ENCODE measurements at places on chromosomes 5 and 9. TPM values are rescaled to one million over a fixed set of nuclear protein-coding genes. Genes with fewer than 3 reads are reported as not detected.

The FCN2 gene
- not detected for total RNA-seq

The INSL4 gene
- not detected for total RNA-seq

The IL31RA gene
- not detected for total RNA-seq

- no peaks in the 10 kb centered on the region for H3K27me3 ChIP-seq
- H3K36me3 ChIP-seq = no peaks in the 10 kb centered on the region
- no peak for DNase-seq
- no peaks in the 10 kb centered on the region for H3K4me1 ChIP-seq
- no peak overlapping the region for H3K27ac ChIP-seq
These were observed 40.3 kb downstream of the CCDC125 start for GRCh38 chr5:69292306-69292705.

DNA sequence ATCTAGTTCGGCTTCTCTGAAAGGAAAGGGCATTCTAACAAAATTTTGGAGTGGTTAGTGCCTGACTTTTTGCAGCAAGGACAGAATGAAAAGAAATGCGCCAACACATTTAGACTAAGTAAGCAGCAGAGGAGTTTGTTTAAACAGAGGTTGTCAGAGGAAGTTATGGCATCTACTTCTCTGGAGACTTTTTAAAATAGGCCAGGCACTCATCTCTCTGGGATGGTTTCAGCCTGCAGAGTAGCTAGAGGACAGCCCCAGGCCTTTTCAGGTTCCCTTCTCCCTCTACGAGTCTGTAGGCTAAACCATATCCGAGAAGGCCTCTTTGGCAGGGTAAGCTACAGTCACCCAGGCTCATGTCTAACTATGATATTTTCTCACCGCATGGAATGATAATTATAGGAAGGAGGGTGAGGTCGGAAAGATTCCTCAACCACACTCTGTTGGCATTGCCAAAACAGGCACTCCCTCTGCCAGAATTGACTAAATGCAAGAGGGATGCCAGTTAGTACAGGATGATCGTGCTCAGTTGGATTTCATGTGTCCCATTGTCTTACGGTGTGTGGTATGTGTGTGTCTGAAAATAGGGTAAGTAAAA, 1.4 kb upstream of the CTXN3 start:
- H3K27me3 ChIP-seq = no peaks in the 10 kb centered on the region
- H3K27ac ChIP-seq = no peak overlapping the region
- no peaks in the 10 kb centered on the region for H3K36me3 ChIP-seq
- no peak overlapping the region for H3K4me3 ChIP-seq
- no peak for DNase-seq

DNA sequence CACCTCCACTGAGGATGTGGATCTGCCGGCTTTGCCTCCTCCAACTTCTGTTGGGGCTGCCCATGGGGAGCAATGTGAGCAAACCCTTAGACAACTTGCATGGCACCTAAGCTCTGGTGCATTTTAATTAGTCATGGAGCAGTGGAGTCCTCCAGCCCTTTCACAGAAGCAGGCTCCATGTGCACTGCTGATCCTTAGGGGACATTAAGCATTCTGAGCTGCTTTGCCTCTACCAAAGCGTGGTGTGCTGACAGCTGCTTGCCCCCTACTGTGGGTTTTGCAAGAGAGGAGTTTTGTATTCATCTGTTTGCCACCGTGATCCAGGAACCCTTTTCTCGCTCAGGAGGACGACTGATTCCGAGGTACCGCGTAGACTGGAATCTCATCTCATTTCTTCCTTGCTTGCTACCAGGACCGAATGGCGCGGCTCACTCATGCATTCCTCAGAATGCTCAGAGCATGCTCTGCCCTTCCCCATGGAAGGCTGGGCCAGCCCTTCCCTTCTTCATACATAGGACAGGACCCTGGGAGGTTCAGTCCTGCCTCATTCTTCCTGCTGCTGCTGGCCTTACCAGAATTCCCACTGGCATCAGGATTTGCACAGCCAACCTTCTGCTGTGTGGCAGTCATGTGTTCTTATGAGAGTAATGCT, 432.5 kb downstream of the GADD45G start:
- H3K4me3 ChIP-seq = no peak overlapping the region

DNA sequence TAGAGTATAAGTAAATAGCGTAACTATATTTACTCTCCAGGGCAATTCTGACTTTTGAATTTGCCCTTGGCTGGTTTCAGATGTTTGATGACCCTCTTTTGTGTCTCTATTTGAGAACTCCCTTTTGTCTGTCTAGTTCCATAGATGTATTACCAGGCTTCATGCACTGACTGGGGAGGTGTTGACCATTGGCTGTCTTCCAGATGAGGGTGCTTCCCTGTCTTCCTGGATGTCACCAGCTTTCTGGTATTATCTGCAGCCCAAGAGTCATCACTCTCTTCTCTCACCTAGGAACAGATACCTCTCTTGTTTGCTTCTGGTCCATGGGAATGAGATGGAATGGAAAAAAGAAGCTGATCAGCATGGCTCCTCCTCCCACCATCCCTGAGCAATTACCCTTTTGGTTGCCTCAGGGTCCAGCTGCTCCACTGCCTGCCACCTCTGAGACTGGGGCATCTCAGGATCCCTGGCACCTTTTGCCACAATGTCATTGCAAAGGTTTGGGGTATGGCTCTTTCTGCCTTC, 58.7 kb upstream of the TMED7 start:
- H3K36me3 ChIP-seq = no peaks in the 10 kb centered on the region
- H3K27me3 ChIP-seq = no peaks in the 10 kb centered on the region
- H3K27ac ChIP-seq = no peak overlapping the region
- no peak for DNase-seq
- H3K4me3 ChIP-seq = no peak overlapping the region

DNA sequence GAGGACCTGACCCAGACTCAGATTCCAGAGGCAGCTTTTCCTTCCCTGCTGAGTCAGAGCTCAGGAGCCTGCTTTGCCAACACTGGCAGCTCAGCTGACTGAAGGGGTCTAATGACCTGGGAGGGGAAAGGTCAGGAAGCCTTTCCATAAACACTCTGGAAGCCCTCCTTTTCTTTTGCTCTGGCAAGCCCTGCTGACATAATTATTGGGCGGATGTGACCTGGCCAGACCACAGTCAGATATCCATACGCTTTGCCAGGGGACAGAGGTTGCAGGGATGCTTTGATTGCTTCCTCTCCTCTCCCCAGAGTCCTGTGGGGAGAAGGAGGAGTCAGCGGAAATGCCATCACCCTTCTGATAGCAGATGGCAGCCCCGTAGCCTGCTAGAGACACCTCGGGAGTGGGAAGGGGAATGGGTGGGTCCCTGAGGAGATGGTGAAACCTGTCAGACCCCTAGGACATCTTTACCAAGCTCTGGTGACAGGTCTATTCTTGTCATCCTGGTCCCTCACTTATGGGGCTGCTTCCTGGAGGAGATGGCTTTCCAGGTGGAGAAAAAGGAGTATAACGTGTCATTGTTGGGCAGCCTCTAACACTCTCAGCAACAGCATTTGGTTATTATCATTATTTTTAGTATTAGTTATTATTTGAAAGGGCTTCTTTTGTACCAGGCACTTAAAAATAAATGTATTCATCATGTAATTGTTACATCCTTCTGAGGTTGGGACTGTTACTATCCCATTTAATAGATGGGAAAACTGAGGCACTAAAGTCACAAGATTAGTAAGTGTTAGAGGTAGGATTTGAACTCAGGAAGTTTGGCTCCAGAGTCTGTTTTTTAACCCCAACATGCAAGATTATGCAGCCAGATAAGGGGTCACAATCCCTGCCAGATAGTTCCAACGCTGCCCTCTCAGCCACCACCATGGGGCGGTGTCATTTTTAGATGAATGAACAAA, 11.6 kb downstream of the COL27A1 start:
- no peaks in the 10 kb centered on the region for H3K4me1 ChIP-seq
- no peaks in the 10 kb centered on the region for H3K36me3 ChIP-seq
- H3K4me3 ChIP-seq = no peak overlapping the region

DNA sequence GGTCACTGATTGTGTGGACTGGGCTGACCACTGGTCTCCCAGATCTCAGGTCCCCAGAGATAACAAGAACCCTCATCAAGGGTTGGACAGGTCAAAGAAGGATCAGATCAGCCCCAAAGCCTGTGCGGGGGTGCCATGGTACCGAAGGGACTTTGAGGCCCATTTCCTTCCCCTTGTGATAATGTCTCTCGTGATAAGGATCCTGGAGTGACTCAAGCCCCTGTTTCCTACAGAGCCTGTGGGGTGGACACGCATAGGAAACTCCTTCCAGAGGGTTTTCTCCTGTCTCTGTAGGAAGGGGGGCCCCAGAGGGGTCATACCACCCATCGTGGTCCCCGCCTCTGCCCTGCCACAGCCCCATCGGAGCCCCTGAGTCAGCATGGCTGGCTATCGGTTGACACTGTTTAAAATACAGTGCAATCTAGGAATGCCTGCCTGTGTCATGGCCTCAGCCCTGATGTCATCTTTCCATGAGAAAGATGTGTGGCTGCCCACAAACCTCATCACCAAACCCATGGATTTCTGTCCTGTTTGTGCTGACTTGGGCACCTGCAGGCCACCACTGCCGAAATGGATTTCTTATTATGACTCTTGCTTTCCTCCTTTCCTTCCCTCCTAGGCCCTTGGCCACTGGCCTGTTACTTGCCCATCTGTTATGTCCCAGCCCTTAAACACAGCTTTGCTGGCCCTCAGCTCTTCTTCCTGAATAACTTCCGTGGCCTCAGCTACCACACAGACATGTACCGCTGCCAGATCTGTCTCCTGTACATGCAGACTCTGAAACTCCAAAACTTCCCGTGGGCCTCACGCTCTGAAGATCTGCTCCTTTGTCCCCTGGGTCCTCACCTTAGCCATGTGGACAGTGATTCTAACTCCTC, 2.9 kb upstream of the CSF2 start:
- no peak overlapping the region for H3K27ac ChIP-seq
- no peaks in the 10 kb centered on the region for H3K27me3 ChIP-seq
- H3K4me1 ChIP-seq = no peaks in the 10 kb centered on the region
- no peaks in the 10 kb centered on the region for H3K36me3 ChIP-seq
- DNase-seq = no peak
